ENCODE measurements at places on chromosomes 7 and 10. TPM values are rescaled to one million over a fixed set of nuclear protein-coding genes. Genes with fewer than 3 reads are reported as not detected.

HOXA5 gene
- 0.14 TPM for total RNA-seq

ACTL6B gene
- total RNA-seq, result 0.99 TPM

POP7 gene
- total RNA-seq, result 71.9 TPM

VOPP1 gene
- 57.0 TPM for total RNA-seq

EVX1 gene
- not detected for total RNA-seq

TEX36 gene
- total RNA-seq, result not detected

LIPF gene
- total RNA-seq, result not detected

DNAJB9 gene
- total RNA-seq, result 6.6 TPM

ZRANB1 gene
- total RNA-seq, result 13.9 TPM

ABLIM1 gene
- 54.9 TPM for total RNA-seq

DNA sequence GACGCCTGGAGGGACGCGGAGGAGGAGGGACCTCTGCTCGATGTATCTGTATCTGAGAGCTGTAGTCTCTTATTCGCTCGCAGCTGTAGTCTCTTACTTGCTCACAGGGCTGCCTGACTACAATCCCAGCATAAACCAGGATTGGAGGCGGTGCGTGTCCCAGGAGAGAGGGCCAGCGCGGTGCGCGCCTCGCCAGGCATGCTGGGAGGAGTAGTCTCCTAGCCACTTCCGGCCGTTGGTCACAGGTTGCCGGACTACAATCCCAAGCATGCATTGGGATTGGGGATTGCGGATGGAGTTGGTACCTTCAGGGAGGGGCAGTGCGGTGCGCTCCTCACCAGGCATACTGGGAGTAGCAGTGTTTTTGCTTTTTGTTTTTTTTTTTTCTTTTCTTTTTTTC is 421.7 kb upstream of the NUPR2 start:
- H3K4me3 ChIP-seq, result no peak overlapping the region
- peaks cover 12% of the 10 kb centered on the region for H3K27me3 ChIP-seq
- H3K4me1 ChIP-seq, result no peaks in the 10 kb centered on the region
- peaks cover 67% of the 10 kb centered on the region for H3K36me3 ChIP-seq

GRCh38 chr7:35021445-35021844 is 15.8 kb downstream of the DPY19L1 start:
- H3K36me3 ChIP-seq, result 0 out of 2 replicates have a peak, but pooled peaks cover 2% of the 10 kb centered on the region
- H3K27me3 ChIP-seq, result no peaks in the 10 kb centered on the region
- peak overlapping the region; percentile 9 for H3K27ac ChIP-seq
- H3K4me3 ChIP-seq, result no peak overlapping the region

DNA sequence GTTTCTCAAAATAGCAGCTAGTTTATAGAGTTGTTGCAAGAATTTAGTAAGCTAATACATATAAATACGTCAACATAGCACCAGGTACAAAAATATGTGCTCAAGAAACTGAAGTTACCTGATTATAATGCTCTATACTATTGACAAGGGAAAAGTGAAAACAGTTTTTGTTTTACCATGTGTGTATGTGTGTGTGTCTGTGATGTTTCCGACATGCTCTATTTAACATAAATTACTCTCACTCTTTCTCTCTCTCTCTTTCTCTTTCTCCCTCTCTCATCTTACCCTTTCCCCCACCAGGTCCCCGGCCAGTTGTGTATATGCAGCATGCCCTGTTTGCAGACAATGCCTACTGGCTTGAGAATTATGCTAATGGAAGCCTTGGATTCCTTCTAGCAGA is 4.3 kb downstream of the LIPN start:
- H3K4me3 ChIP-seq, result no peak overlapping the region
- H3K27me3 ChIP-seq, result 0 out of 2 replicates have a peak, but pooled peaks cover 3% of the 10 kb centered on the region
- no peak overlapping the region for H3K27ac ChIP-seq
- DNase-seq, result no peak
- H3K36me3 ChIP-seq, result no peaks in the 10 kb centered on the region

DNA sequence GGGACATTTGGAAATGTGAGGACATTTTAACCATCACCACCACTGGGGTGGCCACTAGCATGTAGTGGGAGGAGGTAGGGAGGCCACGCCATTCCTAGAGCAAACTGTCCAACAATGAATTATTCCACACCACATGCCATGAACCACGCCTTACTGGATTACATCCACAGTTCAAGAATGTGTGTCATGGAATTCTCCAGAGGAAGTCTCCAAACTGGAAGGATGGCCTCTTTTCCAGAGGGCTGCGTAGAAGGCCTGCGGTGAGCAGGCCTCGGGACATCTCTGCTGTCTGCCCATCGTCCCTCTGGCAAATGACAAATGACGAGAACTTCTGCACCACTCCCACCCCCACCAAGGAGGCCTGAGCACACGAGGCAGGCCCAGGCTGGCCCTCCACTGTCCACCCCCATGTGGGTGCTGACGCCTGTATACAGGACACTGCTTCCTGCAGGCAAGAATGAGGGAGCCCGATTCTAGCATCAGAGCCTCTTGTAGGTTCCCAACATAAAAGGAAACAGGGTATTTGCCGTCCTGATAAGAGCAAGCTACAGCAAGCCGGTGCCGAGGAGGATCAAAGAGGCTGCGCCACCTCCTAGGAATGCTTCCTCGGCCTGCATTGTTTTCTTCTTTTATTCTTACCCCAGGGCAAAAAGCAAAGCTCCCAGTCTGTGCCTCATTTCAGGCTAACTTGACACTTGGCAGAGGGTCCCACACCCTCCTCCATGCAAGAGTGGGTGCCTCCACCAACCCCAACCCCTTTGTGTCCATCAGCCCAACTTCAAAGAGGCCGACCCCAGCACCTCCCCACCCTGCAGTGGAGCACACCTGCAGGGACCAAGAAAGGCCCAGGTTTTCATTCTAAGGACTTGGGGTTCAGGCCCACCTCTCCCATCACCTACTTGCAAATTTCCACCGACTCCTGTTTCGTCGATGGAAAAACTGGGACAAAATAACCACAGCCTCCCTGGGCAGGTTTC is 23.9 kb downstream of the TNS3 start:
- peaks cover 16% of the 10 kb centered on the region for H3K36me3 ChIP-seq
- H3K27me3 ChIP-seq, result no peaks in the 10 kb centered on the region
- H3K4me3 ChIP-seq, result no peak overlapping the region
- no peak overlapping the region for H3K27ac ChIP-seq
- H3K4me1 ChIP-seq, result peaks cover 25% of the 10 kb centered on the region
- no peak for DNase-seq

GRCh38 chr10:78758176-78758575 is 310.6 kb upstream of the ZMIZ1 start:
- peaks cover 30% of the 10 kb centered on the region for H3K4me1 ChIP-seq
- no peaks in the 10 kb centered on the region for H3K36me3 ChIP-seq

DNA sequence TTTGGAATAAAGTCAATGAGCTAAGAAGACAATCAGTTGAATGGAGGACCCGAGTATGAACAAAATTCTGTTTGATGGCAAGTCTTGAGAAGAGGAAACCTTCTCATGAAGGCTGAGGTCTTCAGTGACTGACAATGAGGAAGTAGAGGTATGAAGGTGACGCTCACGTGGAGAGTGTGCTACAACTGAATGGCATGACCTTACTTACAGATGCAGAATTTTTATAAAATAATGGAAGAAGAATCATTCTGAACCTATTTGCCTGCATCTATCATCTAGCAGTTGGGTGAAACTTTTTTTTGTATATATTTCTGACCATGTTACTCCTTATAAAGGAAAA is 19.4 kb upstream of the SP4 start:
- 0 out of 2 replicates have a peak, but pooled peaks cover 3% of the 10 kb centered on the region for H3K36me3 ChIP-seq
- no peak overlapping the region for H3K4me3 ChIP-seq
- H3K4me1 ChIP-seq, result peaks cover 15% of the 10 kb centered on the region
- H3K27me3 ChIP-seq, result no peaks in the 10 kb centered on the region

- H3K27ac ChIP-seq, result no peak overlapping the region
- no peaks in the 10 kb centered on the region for H3K4me1 ChIP-seq
- H3K36me3 ChIP-seq, result no peaks in the 10 kb centered on the region
- no peak overlapping the region for H3K4me3 ChIP-seq
- no peaks in the 10 kb centered on the region for H3K27me3 ChIP-seq
Measured at GRCh38 chr7:144866189-144866588, 30.3 kb upstream of the TPK1 start.

DNA sequence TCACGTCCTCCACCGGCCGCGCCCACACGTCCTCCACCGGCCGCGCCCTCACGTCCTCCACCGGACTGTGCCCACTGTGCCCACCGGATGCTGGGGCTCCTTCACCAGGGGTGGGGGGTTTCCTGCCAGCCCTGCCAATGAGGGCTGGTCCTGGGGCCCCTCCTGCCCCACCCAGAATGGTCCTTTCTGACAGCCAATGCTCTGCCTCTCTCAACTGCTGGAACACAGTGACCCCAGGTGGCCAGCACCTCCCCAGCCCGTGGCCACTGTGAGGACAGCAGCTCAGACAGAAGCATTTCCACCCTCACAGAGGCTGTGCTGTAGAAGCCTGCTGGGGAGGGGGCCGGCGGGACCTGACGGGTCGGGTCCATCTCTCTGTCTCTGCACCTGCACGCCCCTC is 90.1 kb upstream of the DNAAF5 start:
- peak; percentile 27 for DNase-seq
- no peaks in the 10 kb centered on the region for H3K36me3 ChIP-seq

DNA sequence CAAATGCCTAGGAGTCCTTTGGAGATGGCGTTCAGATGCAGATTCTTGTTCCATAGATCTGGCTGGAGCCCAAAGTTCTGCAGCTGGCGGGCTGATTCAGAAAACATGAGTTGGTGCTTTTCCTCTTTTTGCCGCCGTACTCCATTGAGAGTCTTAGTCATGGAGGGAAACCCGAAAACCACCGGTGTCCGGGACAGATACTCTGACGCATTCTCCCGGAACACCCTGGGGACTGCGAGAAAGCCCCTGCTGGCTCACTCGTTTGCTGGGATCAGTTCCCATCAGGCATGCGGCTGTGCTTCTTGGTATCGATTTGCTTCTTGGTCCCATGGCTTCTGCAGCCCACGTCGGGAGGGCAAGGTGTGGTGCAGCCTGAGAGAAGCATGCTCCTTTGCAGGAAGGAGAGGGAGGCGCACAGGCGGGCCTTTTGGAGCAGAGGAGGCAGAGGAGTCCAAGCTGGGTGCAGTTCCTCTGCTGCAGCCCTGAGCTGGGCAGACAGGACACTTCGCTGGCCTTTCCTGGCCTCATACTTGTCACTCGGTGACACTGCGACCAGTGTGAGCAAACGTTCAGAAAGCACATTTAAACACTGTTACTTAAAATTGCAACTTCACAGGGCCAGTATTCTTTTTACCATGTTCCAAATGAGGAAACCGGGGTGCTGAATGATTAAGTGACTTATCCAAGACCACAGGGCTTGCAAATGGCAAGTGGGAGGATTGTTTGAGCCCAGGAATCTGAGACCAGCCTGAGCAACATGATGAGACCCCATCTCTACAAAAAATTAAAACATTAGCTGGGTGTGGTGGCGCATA is 30.6 kb upstream of the PFKFB3 start:
- H3K27me3 ChIP-seq, result no peaks in the 10 kb centered on the region
- peak overlapping the region; percentile 66 for H3K27ac ChIP-seq
- H3K36me3 ChIP-seq, result peaks cover 10% of the 10 kb centered on the region

GRCh38 chr7:148882841-148883265 is 1.2 kb downstream of the EZH2 start:
- H3K27me3 ChIP-seq, result no peaks in the 10 kb centered on the region
- H3K4me1 ChIP-seq, result peaks cover 11% of the 10 kb centered on the region
- peak overlapping the region; percentile 76 for H3K27ac ChIP-seq

DNA sequence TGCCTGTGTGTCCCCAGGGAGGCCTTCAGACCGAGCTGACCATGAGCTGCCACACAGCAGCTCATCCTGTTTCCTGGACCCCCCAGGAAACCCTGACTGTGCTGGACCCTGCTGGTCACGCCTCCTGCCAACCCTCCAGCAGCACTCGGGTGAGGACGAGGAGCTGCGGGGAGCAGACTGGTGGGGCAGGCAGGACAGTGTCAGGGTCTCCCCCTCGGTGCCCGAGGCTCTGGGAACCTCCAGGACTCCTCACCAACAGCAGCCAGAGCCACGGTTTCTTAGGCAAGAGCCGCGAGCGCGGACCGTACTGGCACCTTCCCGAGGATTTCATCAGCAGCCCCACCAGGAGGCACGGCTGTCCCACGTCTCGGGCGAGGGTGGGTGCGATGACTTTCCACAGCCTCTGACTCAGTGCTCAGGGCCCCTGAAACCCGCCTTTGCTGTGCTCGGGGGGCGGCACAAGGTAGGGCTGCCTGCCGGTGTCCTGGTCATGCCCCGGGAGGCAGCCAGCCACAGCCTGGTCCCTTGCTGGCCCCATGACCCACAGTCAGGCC is 186.9 kb downstream of the ELFN1 start:
- H3K27ac ChIP-seq, result no peak overlapping the region
- no peaks in the 10 kb centered on the region for H3K27me3 ChIP-seq
- no peaks in the 10 kb centered on the region for H3K4me1 ChIP-seq
- H3K4me3 ChIP-seq, result no peak overlapping the region

DNA sequence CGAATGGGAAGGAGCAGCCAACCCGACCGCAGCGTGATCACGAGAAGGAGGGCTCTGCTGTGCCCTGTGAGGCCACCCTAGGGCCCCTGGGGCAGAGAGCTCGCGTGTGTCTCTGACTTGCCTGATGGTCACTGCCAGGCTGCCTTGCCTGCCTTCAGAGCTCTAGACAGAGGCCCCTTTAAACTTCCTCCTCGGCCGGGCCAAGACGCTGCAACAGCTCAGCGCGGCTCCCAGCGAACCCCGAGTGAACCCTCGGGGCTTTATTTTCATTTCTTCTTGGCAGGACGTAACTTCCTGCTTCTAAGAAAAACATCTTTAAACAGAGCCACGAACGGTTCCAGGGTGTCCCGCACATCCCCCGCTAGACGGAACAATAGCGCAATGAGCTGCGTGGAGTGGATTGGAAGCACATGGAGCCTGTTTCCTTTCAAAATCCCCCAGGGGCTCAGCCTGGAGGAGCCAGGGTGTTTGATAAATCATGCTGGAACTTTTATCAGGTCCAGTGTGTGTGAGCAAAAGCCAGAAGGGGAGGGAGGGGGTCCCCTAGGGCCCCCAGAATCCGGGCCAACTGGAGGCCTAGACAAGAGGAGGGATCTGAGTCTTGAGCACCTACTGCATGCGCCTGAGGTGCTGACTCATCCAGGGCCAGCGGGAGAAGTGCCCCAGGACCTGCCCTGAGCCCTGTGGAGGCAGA is 134.1 kb upstream of the GDF10 start:
- H3K4me3 ChIP-seq, result no peak overlapping the region
- no peaks in the 10 kb centered on the region for H3K27me3 ChIP-seq
- no peak overlapping the region for H3K27ac ChIP-seq
- DNase-seq, result no peak

DNA sequence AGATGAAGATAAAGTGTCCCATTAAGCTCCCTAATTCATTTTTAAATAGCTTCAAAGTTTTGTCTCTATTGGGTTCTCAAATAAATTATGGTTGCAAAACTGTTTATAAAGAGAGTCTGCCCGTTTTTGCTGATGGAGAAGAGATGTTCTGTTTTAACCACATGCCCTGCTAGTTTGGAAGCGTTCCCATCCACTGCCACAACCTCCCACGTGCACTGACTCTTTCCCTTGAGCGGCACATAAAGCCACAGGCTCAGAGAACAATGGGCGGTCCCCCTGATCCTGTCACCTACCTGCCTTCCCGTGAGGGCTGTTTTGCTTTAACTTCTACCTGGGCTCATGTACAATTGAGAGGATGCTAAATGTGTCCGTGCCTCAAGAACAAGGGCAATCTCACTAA is 65.5 kb downstream of the CPVL start:
- no peaks in the 10 kb centered on the region for H3K27me3 ChIP-seq
- H3K36me3 ChIP-seq, result peaks cover 4% of the 10 kb centered on the region
- no peak overlapping the region for H3K4me3 ChIP-seq
- H3K27ac ChIP-seq, result no peak overlapping the region
